ENCODE measurements at places on chromosomes 3 and 15.

DNA sequence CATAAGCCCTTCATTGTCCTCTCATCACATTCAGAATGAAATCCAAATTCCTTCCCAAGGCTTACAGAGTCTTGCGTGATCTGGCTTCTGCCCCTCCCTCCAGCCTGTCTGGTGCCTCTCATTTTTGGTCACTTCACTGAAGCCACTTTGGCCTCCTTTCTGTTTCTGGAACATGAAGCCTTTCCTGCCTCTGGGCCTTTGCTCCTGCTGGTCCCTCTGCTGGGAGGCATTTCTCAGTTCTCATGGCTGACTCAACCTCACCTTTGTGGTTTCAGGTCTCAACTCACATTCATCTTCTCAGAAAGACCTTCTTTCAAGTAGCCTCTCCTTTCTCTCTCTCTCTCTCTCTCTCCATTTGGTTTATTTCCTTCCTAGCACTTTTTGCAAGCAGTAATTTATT lies 43.9 kb upstream of the BHLHE40 start:
- DNase-seq = no peak

DNA sequence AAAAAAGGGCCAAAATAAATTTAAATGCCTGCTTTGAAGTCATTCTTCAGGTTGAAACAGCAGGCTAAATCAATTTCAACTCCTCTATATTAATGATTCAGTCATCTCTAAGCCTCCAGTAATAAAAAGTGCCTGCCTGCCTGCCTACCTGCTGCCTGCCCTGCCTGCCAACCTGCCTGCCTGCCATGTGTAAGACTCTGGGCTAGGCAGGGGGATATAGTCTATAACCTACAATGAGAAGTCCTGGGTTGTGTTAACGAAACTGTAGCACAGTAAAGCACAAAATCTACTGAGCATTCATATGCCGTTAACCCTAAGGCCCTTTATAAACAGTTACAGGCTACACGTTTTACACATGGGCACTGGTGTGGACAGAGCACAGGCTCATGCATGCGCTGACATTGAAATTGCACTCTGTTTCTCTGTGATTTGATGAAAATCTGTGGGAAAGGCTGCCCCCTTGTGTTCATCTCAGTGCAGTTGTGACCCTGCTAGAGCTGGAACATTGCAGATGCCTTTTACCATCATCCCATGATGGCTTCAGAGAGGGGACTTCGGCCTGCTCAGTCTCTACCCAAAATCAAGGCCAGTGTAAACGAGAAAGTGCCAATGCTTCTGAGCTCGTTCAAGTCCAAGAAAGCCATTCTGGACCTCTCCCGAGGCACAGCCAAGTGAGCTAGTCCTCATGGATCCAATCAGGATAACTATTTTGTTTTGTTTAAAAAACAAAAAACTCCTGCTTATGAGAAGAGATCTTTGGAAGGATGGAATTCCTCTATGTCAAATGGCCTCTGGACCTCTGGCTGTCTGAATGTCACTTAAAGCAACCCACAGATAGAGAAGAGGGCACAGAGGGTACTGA lies 64.6 kb downstream of the EFL1 start:
- peak; percentile 84 for DNase-seq

GRCh38 chr3:47949979-47950378 lies 66.2 kb downstream of the MAP4 start:
- DNase-seq = no peak

DNA sequence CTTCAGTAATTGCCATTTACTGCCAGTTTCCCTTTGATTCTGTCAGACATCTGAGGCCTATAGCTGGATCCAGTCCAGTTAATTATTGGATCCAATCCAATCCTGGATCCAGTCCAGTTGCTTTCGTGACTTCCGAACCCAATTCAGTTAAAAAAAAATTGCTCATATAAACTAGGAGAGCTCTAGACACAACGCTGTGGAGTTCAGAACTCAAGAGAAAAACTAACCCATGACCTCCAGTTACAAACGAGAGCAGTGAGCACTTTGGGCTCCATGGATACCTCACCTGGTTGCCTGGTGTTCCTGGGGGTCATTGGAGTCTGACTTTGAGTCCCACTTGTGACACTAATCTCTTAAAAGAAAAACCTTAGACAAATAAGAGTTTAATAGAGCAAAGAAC lies 269.8 kb downstream of the THSD4 start:
- DNase-seq = no peak

DNA sequence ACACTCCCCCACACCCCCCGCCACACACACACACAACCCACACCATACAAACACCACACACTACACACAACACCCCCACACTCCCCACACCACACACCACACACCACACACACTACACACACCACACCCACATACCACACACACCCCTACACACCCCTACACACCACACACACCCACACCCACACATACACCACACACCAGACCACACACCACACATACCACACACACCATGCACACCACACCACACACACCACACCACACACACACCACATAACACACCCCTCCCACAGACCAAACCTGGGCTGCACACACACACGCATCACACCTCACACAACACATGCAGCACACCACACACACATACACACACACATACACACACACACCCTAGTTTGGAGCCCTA lies 1.8 kb upstream of the RASGRF1 start:
- DNase-seq = no peak

GRCh38 chr15:65095011-65095746 lies 18.6 kb downstream of the KBTBD13 start:
- DNase-seq = no peak

DNA sequence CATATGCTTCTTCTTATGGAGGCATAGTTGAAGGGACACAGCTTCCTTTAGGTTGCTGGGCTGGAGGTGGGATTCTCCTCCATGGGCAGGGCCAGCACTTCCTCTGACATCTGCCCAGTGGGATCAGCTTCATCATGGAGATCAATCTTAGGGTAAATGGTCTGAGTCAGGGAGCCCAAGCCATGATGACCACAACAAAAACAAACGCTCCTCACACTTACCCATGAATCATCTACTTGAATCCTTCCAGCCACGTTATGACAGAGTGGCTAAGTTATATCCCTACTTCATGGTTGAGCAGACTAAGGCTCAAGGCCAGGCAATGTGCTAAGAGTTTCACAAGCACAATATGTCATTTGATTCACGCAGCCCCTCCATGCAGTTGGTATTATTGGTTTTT lies 87.2 kb upstream of the NMNAT3 start:
- no peak for DNase-seq

GRCh38 chr15:89783861-89784685 lies 7.9 kb downstream of the MESP2 start:
- peak; percentile 80 for DNase-seq

DNA sequence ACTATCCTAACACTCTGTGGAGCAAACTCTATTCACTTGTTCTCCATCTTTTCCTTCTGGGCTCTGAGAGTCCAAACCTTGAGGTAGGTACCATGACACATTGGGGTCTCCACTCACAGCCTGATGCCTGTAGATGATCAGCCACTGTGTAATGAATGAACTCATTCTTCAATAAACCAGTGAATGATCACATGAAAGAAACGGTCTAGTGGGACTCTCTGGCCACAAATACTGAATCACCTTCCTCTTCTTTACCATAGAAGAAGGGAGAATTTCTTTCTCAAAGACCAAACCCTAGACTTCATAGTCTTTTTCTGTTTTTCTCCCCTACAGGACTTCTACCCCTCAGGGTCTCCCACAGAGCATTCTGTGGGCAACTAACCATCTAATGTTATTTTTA lies 20.5 kb upstream of the ABHD2 start:
- no peak for DNase-seq

- DNase-seq = peak; percentile 82
Observed at GRCh38 chr15:77907824-77908751, 169.4 kb downstream of the TBC1D2B start.

DNA sequence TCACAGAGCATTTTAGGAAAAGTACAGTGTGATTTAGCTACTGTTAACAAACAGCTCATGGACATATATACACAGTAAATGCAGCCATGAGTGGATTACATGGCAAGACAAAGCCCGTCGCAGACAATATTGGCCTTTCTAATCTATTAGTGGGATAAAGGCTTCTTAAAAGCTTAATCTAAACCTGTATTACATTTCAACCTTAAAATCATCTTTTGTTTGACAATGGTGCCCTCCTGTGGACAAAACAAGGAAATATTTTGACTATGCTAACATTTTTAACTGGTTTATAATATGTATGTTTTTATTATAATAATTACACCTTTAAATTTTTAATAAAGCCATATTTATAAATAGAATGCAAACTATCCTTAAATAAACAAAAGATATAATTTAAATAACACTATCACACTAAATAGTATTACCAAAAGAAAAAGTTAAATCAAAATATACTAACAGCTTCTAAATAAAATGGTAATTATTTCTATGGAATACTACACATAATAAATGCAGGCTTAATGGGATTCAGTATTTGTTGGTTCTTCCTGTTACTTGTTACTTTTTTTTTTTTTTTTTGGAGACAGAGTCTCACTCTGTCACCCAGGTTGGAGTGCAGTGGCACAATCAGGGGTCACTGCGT lies 38.6 kb downstream of the TAFA4 start:
- DNase-seq = no peak

GRCh38 chr15:53903129-53903528 lies 75.1 kb upstream of the UNC13C start:
- DNase-seq = no peak

DNA sequence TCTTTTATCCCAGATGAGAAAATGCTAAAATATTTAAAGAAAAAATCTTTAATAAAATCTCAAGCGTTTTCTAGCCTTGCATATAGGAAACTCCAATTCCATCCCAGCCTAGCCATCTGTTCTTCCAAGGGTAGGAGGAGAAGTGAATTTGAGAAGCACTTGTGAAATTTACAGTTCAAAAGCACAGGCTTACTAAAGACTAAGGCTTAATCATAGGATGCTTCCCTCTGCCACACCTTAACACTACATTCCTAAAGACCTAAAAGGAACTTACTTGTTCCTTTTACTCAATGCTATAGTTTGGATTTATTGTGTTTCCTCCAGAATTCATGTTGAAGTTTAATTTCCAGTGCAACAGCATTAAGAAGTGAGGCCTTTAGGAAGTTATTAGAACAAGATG lies 764.8 kb upstream of the CADM2 start:
- DNase-seq = no peak

GRCh38 chr3:4825436-4826236 lies 153.6 kb upstream of the BHLHE40 start:
- peak; percentile 79 for DNase-seq

GRCh38 chr3:14472471-14473351 lies 67.4 kb downstream of the GRIP2 start:
- no peak for DNase-seq

GRCh38 chr3:72143322-72143721 lies 358.4 kb upstream of the PROK2 start:
- no peak for DNase-seq

- DNase-seq = no peak
Observed at GRCh38 chr3:195889870-195890295, 18.5 kb downstream of the TNK2 start.

- DNase-seq = no peak
Observed at GRCh38 chr3:159766563-159767185, 222.0 kb upstream of the IL12A start.

GRCh38 chr3:120773932-120774331 lies 31.4 kb downstream of the GTF2E1 start:
- DNase-seq = no peak

DNA sequence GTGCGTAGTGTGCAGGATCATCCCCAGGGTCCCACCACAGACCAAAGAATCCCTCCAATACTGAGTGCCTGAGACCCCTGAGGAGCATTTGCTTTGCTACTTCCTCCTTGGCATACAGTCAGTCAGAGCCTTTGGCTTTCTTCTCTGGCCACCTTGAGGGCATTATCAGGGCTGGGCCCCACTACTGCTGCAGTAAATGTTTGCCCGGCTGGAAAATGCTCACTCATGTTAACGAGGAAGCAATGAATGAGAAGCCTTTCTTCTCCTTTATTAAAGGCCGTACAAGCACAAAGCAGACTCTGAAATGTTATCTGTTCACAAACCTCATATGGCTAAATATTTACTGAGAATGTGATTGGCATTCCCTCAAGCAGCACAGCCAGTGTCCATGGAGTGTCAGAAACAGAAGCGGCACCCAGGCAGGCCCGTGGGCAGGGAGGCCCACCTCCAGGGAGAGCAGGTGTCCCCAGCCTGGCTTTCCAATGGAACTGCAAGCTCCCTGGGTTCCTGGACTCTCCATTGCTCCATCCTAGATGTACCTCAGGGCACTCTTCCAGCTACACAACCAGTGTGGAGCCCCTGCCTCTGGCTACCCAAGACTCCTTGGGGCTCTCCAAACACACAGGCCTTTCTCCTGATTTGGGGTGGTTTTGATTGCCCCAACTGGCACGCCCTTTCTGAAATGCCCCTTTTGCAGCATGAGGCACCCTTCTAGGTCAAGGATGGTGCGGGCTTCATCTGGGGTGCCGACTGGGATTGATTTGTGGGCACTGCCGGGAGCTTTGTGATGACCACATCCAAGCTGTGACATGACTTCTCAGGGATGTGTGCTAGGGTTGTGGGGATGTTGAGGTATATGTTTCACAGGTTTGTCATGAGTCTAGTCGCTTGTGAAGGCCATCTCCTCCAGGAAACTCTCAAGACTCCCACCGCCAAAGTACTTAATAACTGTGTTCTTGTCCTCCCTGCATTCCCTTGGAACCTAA lies 195.6 kb downstream of the FAM43A start:
- no peak for DNase-seq

DNA sequence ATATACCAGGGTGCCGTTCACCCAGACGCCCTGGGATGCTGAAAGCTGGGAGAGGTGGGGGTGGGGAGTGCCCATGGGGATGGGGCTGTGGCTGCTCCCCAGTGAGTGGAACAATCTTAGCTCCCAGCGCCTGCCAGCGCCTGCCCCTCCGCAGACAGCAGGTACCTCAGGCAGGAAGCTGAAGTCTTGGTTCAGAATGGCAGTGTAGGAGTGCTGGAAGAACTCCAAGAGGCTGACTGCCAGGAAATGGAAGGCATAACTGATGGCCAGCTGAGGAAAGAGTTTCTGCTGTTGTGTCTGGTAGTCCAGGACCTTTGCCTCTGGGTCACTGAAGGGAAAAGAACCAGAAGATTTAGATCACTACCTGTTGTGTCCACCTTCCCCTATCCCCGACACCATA lies 8.4 kb downstream of the ACOX2 start:
- DNase-seq = peak; percentile 81

- no peak for DNase-seq
Observed at GRCh38 chr3:82080792-82081191, 319.3 kb upstream of the GBE1 start.

GRCh38 chr15:50190166-50190570 lies 8.2 kb downstream of the SLC27A2 start:
- no peak for DNase-seq

- DNase-seq = no peak
Observed at GRCh38 chr3:68919000-68919399, 13.3 kb downstream of the TAFA4 start.

GRCh38 chr15:37132826-37133417 lies 32.6 kb upstream of the MEIS2 start:
- no peak for DNase-seq

GRCh38 chr15:65450556-65450955 lies 27.8 kb upstream of the IGDCC4 start:
- no peak for DNase-seq
